GM23248 (cell line): ENCODE measurements at places on chromosomes 16 and 17. TPM values are rescaled to one million over a fixed set of nuclear protein-coding genes. Genes with fewer than 3 reads are reported as not detected.
A peak's percentile ranks its signal among the peaks of the same experiment; 100 is the strongest.

PGS1 gene
- total RNA-seq = 31.4 and 32.5 TPM in 2 replicates

KRTAP4-5 gene
- total RNA-seq = not detected in 2 replicates

CD300LB gene
- total RNA-seq = not detected in 2 replicates

DNA sequence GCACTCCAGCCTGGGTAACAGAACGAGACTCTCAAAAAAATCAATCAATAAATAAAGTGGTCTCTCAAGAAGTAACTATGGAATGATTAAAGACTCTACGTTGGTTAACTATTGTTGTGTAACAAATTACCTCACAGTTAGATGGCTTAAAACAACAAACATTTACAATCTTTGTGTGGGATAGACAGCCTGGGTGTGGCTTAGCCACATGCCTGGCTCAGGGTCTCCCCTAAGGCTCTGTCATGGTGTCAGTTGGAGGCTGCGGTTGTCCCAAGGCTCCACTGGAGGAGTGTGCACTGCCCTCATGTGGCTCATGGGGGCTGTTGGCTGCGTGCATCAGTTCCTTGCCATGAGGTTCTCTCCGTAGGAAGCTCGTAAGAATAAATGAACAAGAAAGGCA, 294.5 kb downstream of the SNX29 start:
- peak; percentile 52 for DNase-seq

DNA sequence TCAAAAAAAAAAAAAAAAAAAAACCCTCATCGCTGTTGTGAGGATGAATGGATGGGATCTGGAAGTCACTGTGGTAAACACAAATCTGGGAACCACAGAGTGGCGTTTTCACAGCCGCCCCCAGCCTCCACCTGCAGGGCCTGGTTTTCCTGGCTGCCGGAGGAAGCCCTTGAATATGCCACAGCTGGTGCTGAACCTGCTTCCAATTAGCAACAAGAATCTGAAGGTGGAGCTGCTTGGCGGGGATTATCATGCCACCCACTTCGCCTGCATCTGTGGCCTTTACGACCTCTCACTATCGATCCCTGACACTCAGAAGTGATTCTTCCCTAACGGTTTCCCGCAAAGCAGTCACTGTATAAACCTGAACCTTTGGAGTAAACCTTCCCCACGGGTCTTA, 16.1 kb downstream of the MRM3 start:
- DNase-seq = no peak

DNA sequence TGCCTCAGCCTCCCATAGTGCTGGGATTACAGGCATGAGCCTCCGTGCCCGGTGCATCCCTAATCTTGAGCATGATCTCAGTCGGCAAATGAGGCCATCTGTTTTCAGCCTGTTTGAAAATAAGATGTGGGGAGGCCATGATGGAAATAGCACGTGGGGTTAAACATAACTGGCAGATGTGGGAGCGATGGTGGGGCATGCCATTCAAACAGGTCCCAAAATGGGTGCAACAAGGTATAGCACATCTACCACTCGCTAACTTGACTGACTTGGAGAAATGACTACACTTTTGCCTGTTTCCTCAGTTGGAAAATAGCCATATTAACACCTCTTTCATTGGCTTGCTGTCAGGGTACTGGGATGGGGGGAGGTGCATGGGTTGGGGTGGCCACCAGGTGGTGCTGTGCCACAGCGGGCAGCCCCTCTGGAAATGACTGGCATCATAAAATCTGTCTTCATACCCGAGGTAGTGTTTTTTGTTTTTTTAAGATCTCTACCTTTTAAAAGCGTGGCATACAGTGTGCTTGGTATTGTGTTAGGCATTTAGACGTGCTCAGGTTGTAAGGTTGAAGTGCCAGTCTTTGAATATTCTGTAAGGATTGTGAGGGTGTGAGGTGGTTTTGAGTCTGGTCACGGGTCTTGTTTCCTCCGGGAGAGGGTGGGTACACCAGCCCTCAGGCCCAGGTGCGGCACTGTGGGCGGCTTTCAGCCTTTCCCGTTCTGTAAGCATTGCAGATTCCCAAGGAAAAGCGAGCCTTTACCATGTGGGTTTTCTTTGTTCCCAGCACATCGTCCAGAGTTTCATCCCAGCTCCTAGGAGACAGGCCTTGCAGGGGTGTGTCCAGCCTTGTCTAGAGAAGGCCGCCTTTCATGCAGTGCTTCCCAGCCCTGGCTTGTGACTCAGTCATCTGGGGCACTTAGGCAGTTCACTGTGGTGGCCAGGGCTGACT, 2.9 kb upstream of the TTYH2 start:
- peak; percentile 74 for DNase-seq
